Muscle of back (tissue), 13 donors: ENCODE measurements at places on chromosomes 1 and 21. TPM values are rescaled to one million over a fixed set of nuclear protein-coding genes. Genes with fewer than 3 reads are reported as not detected.
A peak's percentile ranks its signal among the peaks of the same experiment; 100 is the strongest.

Gene TMEM82
- polyA plus RNA-seq, result not detected

Gene ZNF678
- polyA plus RNA-seq, result 8.6 TPM

Gene CHAF1B
- 5.2 TPM for polyA plus RNA-seq

Gene SEC16B
- polyA plus RNA-seq, result 7.9 TPM

Gene NR5A2
- polyA plus RNA-seq, result 3.6 TPM

Gene CFAP141
- polyA plus RNA-seq, result not detected

Gene REG4
- not detected for polyA plus RNA-seq

Gene SNAPIN
- polyA plus RNA-seq, result 47.0 TPM

- DNase-seq, result no peak
Observed at GRCh38 chr1:154519591-154519991, 17.4 kb upstream of the SHE start.

DNA sequence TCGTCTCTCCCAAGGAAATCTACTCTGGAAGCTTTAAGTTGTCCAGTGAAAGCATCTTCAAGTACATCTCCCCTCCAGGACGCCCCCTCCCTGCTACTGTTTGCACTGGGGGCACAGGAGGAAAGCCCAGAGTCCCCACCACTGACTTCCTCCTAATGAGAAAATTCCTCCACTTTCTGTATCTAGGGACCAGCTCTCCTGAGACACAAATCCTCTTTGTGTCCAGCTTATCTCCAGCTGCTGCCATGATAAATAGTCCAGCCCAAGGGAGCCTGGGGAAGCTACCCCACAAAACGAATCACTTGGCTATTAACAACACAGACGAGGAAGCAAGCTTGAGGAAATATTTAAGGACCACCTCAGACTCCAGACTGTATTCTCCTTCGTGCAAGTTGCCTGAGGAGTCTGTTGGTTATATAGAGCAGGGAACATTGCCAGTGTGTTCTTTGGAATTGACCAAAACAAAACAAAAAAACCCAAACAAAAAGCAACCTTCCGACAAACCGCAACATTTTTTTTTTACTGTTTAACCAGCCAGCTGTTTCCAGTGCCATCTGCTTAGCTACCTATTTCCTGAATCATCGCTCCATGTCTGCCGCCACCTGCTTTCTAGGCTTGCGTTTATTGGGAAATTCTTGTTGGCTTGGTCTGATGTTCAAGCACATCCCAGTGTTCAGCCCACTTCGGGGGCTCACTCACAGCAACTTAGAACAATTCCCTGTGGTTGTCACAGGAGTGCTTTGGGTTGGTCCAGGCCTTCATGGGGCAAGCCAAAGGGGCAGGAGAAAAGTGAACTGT lies 7.7 kb downstream of the C1orf226 start:
- DNase-seq, result no peak

- no peak for DNase-seq
Observed at GRCh38 chr1:200538179-200538578, 82.4 kb downstream of the KIF14 start.

DNA sequence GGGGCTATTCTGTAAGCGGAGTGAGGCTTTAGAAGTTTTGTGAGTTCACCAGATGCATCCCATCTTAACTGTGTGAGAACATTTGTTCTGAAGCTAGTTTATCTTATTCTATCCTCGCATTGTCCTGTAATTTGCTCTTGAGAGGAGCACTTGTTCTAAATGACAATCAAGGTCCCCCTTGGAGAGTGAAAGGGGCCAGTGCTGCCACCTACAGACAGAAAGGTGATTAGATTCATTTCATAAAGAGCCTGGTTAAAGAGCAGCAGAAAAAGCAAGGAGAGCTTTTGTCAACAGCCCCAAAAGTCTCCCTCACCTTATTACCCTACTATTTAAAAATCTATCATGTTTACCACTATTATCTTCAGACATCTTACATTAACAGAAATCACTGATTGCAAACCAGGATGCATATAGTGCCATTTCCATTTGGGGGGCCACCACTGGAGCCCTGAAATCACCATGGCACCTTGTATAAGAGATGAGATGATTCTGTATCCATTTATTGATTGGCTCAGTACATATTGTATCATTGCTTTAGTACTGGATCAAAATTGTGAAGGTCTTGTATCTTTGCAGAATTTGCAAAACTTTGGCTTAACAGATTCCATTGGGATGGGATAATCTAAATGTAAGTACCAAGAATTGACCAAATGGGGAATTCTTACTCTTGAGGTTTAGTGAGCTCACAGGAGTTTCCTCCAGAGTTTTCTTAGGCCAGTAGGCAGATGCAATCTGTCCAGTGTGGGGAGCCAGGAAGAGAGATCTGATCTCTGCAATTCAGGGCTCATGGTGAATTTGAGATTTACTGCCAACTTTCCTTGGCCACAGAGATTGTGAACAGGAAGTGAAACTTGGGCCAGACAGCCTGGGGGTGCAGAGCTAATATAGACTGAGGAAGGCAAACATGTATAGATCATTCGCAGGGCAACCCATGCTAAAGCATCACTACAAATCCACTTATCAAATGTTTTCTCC lies 64.3 kb upstream of the TRABD2B start:
- peak; percentile 82 for DNase-seq

DNA sequence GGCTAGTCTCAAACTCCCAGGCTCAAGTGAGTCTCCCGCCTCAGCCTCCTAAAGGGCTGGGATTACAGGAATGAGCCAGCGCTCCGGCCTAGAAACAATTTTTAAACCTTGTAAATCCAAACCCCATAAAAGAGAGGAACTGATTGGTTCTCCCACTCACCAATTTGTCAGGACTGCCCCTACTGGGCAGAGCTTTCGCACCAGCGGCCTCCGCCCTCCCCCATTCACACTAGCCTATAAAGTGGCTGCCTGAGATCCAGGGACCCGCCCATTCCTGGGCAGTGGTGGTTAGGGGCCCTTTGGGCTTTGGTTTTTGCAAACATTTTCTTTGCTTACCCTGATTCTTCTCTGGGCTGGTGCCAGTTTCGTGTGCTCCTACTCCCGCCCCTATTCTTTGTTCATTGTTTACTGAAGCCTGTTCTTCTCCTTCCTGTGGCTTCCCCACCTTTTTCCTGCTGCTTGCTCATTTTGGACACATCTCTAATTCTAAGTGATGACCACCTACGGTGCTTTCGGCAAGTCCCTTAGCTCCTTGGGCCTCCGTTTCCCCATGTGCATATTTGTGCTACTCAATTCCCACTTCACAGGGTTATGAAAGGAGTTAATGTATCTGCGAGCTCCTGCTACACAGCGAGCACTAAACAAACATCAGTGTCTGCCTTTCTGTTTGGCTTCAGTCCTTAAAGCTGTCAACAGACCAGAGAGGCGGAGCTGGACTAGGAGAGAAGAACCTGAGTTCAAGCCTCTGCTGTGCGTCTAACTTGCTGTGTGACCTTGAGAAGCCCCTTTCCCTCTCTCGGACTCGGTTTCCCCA lies 39.8 kb upstream of the CLIC4 start:
- peak; percentile 93 for DNase-seq

DNA sequence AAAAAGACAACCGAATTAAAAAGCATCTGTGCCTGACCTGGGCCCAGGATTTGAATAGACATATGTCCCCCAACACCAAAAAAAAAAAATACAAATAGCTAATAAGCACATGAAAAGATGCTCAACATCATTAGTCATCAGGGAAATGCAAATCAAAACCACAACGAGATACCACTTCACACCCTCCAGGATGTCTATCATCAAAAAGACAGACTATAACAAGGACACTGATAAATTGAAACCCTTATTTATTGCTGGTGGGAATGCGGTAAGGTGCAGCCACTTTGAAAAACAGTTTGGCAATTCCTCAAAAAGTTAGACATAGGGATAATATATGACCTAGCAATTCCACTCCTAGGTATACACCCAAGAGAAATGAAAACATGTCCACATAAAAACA lies 72.3 kb upstream of the CAMK1G start:
- no peak for DNase-seq

DNA sequence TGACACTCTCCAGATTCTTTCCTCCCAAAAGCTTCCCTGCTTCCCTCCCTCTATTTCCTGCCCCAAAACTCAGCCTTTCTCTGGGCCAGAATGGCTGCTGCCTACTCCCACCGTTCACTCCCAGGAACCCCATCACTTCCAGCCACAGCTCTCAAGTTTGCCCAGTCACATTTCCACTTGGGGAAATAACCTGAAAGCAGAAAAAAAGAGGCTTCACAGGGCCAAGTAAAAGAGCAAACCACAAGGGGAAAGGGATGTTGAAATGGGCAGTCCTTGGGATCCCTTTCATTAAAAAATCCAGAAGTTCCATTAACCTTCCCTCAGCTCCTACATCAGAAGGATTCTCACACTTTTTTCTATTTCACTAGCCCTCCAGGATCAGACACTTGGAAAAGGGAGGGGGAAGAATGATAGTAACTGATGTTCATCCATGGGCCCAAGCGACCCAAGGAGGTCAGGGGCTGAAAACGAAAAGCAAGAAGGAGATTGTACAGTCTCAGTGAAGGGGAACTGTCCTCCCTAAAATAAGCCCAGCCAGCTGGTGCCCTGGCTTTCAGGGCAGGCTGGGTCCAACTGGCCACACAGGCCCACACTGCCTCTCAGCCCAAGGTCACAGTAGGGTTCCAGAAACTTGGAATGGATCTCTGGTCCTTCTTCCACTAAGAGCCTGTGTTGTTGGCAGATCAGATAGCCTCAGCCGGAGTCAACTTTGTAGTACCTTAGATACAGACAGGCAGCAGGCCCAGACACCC lies 49.7 kb downstream of the DMAP1 start:
- no peak for DNase-seq

GRCh38 chr1:116476321-116476720 lies 94.5 kb downstream of the CD58 start:
- DNase-seq, result no peak

GRCh38 chr1:218444173-218444572 lies 99.0 kb downstream of the TGFB2 start:
- no peak for DNase-seq

GRCh38 chr1:179929955-179930798 lies 24.4 kb upstream of the CEP350 start:
- no peak for DNase-seq

DNA sequence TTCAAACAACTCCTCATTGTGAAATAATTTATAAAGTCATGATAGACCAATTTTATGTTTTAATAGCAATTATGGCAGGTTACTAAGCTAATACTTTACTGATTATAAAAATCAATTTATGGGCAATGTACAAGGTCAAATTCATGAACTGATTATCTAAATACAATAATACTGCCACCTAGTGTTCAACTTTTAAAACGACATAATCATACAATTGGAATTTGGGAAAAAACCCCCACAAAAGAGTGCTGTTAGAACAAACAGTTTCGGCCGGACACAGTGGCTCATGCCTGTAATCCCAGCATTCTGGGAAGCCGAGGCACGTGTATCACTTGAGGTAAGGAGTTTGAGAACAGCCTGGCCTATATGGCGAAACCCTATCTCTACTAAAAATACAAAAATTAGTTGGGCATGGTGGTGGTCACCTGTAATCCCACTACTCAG lies 14.0 kb downstream of the GTF2B start:
- no peak for DNase-seq

DNA sequence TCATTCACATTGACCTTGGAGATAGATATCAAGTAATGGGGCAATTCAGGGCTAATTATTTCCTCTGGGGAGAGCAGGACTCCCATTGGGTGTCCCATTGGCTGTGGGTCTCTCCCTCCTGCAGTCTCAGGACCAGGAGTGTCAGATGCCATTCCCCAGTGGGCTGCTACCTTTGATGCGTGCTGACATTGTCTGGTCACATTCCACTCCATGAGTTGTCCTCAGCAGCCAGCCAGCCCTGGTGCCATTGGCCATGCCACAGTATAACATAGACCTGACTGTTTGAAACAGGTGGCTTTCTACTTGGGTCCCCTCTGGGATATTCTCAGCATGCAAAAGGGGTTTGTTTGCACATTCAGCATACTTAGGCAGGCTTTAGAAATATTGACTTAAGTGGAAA lies 118.5 kb downstream of the MRPS6 start:
- DNase-seq, result no peak

DNA sequence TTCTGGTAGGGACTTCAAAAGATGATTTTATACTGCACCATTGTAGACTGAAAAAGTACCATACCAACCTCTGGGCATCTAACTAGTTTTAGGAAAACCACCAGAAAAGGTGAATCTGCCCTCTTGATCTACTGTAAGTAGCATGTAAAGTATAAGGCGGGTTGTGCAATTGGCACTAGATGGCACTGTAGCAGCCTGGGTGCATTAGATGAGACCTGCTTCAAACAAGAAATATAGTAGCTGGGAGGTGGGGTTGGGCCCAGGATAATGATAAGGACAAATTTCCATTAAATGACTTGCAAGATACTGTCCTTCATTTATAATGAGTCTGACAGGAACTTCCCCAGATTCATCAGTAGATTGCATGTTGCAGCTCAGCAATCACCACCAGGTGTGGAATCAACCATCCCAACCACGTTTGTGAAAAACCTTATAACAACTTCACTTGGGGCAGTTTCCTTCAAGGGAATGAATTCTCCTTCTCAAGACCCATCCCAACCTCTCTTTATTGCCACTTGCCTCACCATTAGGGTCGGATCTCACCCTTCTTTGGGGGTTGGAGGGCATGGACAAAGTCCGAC lies 37.3 kb upstream of the IL10 start:
- no peak for DNase-seq

GRCh38 chr21:43779660-43780059 lies 3.6 kb upstream of the CSTB start:
- no peak for DNase-seq

DNA sequence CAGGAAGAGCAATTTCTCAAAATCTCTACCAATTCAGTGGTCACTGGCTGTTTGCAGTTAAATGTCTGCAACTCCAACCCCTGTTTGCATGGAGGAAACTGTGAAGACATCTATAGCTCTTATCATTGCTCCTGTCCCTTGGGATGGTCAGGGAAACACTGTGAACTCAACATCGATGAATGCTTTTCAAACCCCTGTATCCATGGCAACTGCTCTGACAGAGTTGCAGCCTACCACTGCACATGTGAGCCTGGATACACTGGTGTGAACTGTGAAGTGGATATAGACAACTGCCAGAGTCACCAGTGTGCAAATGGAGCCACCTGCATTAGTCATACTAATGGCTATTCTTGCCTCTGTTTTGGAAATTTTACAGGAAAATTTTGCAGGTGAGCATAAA lies 167.2 kb downstream of the CRB1 start:
- no peak for DNase-seq

DNA sequence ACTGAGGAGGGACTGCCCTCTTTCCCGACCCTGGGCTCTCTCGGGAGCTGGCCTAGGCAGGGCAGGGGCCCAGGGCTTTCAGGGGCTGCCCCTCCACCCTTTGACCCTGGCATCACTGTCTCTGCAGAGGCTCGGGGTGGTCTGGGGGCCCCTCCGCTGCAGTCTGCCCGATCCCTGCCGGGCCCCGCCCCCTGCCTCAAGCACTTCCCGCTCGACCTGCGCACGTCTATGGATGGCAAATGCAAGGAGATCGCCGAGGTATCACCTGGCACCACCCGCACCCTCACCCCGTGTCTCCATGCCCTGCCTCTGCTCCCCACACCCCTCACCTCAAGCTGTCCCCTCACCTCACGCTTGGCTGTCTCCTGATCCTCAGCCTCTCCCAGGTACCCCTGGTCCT lies 5.5 kb downstream of the AMPD2 start:
- DNase-seq, result no peak
